ENCODE measurements at places on chromosomes 7 and 10.
A peak's percentile ranks its signal among the peaks of the same experiment; 100 is the strongest.

- DNase-seq = peak; percentile 44
These were observed 1250.6 kb downstream of the GATA3 start for GRCh38 chr10:9305018-9305655.

DNA sequence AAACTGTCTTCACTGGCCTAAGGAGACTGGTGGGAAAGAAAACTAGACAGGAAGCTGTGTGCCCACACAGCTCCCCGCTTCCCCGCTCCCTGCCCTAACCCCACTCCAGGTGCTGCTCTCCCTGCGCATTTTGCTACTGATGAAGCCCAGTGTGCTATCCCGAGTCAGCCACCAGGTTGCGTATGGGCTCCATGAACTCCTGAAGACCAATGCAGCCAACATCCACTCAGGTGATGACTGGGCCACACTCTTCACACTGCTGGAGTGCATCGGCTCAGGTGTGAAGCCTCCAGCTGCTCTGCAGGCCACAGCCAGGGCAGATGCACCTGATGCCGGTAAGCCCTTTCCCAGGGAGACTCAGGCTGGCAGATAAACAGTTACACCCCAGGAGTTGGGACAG, 20.3 kb upstream of the NFKB2 start:
- DNase-seq = no peak

DNA sequence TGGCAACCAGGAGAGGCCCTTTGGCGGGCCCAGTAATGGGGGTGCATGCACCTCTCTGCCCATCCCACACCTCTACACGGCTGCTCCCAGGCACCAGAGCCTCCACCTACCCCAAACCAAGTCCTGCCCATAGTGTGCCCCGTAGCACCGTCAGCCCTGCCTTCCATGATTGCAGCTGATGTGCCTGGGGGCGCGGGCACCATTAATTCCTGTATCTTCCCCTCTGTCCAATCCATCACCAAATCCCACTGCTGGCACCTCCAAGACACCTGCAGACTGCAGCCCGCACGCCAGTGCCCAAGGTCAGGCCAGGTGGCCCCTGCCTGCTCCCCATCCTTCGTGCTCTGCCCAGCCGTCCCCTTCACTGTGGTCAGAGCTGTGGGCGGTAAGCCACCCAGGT, 533.0 kb downstream of the PTPRN2 start:
- no peak for DNase-seq

- DNase-seq = no peak
These were observed 71.2 kb downstream of the ADCY1 start for GRCh38 chr7:45645141-45645969.

- no peak for DNase-seq
These were observed 4.6 kb downstream of the FZD8 start for GRCh38 chr10:35637462-35637861.

DNA sequence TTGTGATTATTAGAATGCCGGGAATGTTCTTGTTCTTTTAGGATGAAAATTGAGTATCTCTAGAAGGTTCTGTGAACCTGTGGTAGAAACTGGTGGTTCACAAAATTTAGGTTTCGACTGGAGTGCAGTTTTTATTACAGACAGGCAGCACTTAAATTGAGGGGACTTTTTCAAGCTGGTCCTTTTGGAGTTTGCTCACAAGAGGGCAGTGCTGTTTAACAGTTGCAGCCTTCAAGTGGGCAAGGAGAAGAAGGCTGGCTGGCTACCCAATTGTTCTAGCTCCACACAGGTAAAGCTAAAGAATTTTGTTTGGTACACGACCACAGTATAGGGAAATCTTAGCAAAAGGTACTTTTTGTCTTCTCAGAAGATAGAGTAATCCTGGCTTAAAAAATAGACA, 233.6 kb downstream of the SNX13 start:
- peak; percentile 84 for DNase-seq

DNA sequence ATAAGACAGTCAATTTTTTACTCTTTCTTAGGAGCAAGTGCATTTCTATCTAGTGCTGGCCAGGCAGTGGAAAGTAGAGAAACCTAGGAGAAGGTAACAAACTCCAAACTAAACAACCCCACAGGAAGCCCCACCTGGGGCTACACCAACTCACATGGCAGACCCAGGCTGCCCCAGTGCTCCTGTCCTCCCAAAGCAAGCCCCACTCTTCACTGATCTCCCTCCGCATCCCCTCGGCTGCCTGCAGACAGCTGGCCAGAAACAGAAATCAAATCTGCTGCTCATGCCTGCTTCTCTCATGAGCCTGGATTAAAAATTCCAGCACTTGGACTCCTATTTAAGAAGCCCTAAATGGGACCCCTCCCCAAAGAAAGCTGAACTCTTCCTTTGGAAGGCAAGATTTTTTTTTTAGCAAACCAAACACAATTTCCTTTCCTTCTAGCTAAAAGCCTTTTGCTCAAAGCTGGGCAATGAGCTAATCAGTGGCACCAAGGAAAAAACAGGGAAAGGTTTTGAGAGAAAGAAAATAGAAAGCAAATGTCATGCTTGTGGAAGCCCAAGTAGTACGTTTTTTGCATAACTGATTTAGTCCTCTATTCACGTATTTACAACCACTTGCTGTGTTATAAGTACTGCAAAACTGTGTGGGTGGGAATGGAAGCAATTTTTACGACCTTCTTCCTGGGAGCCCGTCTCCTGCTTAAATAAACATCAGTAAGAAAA, 10.8 kb downstream of the PDE1C start:
- DNase-seq = peak; percentile 11

DNA sequence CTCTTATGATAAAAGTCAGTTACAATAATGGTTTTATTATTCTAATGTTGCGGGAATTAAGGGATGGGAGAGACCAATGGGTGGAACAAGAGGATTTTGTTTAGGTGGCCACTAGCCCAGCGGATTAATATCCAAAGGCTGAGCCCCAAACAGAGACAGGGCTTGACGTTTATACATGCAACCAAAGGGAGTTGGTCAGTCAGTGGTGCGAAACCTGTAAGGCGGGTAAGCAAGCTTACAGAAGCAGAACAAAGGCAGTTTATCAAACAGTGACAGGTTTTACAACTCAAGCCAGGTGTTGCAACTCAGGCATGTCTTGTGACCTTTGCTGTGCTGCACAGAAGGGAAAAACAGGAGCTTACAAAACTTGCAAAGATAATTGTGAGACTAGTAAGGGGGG, 622.9 kb upstream of the MBL2 start:
- no peak for DNase-seq

GRCh38 chr10:84783386-84783785, 455.0 kb downstream of the CCSER2 start:
- DNase-seq = peak; percentile 30

GRCh38 chr10:96560966-96561887, 25.6 kb downstream of the TM9SF3 start:
- DNase-seq = peak; percentile 39

DNA sequence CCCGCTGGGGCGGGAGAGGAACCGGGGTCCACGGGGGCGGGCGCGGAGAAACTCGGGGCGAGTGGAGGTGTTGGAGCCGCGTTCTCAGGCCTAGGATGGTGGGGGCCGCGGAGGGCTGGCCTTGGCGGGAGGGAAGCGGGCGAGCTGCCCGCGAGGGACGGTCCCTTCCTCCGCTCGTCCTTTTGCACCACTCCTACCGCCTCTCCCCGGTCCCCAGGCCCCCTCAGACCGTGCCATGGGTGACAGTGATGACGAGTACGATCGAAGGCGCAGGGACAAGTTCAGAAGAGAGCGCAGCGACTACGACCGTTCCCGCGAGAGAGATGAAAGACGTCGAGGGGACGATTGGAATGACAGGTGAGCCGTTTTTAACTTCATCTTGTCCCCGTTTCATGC, 451 bp downstream of the SRRT start:
- DNase-seq = no peak

DNA sequence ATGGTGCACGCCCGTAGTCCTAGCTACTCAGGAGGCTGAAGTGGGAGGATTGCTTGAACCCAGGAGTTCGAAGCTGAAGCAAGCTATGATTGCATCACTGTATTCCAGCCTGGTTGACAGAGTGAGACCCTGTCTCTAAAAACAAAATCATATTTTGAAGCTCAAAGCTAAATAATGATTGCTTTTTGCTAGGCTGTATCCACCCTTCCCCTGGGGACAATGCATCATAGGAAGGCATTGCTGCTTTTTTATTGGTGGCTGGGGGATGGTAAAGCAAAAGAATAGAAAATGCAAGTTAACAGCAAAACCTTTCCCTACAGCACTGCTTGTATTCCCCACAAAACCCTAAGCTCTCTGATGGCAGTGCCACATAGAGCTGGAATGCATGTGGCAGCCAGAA, 107.5 kb upstream of the WAC start:
- DNase-seq = no peak

DNA sequence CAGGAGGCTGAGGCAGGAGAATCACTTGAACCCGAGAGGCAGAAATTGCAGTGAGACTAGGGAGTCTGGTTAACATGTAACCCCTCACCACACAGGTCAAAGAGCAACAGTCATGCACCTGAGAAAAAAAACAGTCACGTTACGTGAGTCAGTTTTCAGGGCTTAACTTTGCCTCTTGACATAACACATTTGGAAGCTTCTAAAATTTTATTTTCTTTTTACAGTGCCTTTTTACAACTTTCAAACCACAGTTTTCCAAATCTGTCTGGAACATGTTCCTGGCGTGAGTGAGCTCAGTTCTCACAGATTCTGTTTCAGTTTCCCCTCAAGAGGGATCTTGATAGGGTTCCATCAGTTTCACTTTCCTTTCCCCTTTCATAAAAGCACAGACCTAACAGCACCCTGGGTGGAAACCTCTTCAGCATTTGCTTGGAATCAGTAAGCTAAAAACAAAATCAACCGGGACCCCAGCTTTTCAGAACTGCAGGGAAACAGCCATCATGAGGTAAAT, 4.4 kb downstream of the IFIT3 start:
- peak; percentile 77 for DNase-seq

DNA sequence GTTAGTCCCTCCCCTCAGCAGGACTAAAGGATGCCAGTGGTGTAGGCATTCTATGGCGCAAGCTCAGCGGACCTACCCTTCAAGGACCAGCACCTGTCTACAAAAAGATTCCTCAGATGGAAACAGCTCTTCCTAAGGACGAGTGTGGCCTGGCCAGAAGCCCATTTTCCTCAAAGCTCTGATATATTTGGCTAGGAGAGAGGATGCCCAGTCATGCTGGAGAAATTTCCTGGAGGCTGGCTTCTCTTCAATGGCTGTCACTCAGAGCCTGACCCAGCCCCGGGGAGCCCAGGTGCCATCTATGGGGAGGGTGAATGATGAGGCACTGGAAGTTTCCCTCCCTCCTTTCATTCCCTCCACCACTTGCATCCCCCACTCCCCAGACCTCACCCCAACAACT, 111.5 kb downstream of the PLXNA4 start:
- peak; percentile 38 for DNase-seq

DNA sequence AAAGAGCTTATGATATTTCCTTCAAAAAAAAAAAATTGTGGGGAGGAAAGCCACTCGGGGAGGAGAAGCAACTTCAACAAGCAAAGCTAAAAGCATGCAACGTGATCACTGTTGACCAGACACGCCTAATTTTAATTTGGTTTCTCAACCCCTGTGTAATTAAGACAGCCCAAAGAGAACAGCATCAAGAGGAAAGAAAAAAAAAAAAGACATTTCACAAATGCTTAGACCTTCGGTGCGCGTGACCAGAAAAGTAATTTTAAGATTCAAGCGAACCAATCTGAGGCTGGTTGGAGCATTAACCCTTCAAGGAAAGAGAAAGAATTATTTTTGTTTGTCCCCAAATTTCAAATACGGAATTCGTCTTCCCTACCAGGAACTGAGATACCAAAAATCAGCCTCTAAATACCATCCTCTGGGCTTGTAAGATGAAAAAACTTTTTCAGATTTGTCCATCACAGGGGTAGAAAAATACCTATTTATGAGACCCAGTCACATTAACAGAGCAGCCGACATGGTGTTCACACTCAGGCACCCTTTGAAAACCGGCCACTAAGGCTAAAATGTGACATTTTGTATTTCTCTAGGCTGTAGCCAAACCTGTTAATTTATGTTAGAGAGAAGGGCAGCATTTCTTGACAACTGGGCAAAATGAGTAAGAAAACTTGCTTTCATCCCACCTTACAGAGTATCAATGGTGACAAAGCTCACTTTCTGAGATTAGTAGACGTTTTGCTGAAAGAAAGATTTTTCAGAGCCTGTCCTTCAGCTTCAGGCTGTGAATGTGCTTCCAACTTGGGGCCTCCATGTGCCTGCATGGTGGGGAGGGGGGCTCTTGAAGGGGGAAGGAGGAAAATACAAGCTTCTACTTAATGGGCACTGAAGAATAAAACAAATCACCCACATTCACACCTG, 179.9 kb upstream of the KLF14 start:
- DNase-seq = no peak

- DNase-seq = no peak
These were observed 228.0 kb downstream of the TWIST1 start for GRCh38 chr7:18889436-18889835.

- DNase-seq = no peak
These were observed 226.6 kb upstream of the BMPER start for GRCh38 chr7:33678569-33679335.

DNA sequence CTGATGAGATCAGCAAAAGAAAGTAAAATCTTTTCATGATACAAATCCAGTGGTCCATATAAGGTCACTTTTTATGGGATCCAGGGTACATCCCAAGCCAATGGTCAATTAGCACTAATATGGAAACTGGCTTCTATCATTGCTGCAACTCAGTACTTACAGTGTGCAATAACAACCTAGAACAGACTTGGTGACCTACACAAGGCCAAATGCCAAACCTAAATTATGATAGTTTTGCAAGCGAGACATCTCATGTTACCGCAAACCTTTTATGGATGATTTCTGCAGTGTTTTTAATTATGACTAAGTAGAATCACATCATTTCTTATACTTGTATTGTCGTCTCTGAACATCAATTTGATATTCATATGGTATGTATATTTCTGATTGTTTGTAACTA, 583.5 kb upstream of the SEMA3D start:
- DNase-seq = peak; percentile 6

GRCh38 chr7:32905175-32905662, 13.7 kb upstream of the KBTBD2 start:
- DNase-seq = peak; percentile 78

GRCh38 chr10:11141571-11142091, 124.0 kb downstream of the CELF2 start:
- DNase-seq = no peak

- DNase-seq = peak; percentile 69
These were observed 72.1 kb upstream of the STARD3NL start for GRCh38 chr7:38105874-38106483.

- DNase-seq = no peak
These were observed 125.1 kb downstream of the RAPGEF5 start for GRCh38 chr7:22231806-22232205.

- DNase-seq = peak; percentile 90
These were observed 279.2 kb downstream of the PRPF18 start for GRCh38 chr10:13865758-13866491.

DNA sequence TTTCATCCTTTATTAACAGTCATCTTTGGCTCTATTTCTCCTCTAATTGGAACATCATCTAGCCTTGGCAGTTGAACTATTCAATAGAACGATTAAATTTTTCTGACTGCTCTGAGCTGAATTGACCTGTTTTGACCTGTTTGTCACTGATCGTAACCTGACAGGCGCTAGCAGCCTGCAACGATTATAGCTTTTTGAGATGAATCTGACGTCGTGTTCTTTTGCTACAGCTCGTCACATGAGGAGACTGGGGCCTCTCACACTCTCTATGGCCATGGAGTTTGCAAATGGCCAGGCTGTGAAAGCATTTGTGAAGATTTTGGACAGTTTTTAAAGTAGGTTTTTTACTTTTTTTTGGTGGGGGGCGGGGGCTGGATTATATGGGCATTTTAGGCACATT, 229.8 kb downstream of the FOXP2 start:
- no peak for DNase-seq

GRCh38 chr10:29960261-29960660, 99.1 kb downstream of the JCAD start:
- no peak for DNase-seq
